ENCODE measurements at places on chromosomes 16 and 17.
A peak's percentile ranks its signal among the peaks of the same experiment; 100 is the strongest.

DNA sequence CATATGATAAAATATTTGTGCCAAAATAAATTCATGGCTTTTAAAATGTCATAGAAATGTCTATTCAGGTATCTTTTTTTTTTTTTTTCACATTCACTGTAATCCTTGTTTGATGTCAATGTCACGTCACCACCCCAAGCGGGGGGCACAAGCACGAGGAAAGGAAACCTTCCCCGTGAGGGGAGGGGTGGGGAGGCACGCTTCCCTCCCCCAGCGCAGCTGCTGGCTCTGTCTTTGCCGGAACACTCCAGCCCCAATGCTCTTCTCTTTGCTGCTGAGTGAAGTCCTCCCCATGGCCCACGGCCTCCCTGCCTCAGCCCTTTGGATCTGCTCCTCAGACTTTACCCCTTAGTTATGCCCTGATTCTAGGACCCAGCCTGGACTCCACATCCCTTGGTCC, 1.5 kb downstream of the SLC35G3 start:
- peaks cover 26% of the 10 kb centered on the region for H3K4me1 ChIP-seq
- H3K27me3 ChIP-seq: peaks cover 2% of the 10 kb centered on the region
- peaks cover 8% of the 10 kb centered on the region for H3K36me3 ChIP-seq
- no peak overlapping the region for H3K4me3 ChIP-seq
- no peak overlapping the region for H3K27ac ChIP-seq

DNA sequence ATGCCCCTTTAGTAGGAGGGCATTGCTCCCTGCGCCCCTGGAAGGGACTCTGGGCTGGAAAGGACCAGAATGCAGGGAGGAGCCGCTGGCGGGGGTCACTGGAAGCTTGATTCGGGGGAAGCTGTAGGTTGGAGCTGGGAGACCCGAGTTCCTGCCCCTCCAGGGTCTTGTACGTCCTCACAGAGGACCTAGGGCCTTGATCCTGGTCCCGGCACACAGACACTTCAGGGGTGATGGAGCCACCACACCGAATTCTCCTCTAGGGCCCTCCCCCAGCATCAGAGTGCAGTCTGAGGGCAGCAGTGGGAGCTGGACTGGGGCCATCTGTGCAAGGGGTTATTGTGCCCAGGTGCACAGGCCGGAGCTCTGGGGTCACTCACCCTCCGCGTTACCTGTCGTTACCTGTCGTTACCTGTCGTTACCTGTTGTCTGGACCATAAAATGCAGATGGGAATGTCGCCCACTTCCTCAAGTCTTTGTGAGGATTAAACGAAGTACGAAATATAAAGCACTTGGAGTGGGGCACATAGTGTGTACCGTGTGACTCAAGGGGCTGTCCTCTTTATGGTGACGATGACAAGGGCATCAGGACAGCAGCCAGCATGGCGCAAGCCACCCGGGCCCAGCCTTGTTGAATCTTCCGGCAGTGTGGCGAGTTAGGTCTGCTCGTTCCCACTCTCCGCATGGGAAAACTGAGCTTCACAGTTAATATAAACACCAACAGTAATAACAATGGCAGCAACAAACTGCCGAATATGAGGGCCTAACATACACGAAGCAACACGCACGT, 48.6 kb downstream of the CMIP start:
- H3K27ac ChIP-seq: peak overlapping the region; percentile 1
- no peaks in the 10 kb centered on the region for H3K36me3 ChIP-seq
- H3K27me3 ChIP-seq: no peaks in the 10 kb centered on the region
- peaks cover 12% of the 10 kb centered on the region for H3K4me1 ChIP-seq
- H3K4me3 ChIP-seq: no peak overlapping the region

DNA sequence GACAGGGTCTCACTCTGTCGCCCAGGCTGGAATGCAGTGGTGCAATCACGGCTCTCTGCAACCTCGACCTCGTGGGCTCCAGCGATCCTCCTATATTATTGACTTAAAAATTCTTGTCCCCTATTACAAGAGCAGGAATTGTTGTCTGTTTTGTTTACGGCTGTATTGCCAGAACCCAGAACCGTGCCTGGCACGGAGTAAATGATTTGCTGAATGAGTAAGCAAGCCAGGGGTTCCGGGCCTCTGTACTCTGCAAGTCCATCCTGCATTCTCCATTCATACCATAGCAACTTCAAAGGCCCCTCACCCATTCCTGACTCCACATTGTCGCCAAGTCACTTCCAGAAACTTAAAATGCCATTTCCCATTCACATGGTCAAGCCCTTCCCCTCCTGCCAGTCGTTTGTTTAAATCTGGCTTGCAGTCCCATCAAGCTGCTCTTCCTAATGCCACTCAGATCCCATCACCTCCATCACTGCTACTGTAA, 6.9 kb downstream of the ADCY9 start:
- DNase-seq: no peak
- no peak overlapping the region for H3K27ac ChIP-seq
- no peak overlapping the region for H3K4me3 ChIP-seq
- H3K4me1 ChIP-seq: peaks cover 44% of the 10 kb centered on the region

DNA sequence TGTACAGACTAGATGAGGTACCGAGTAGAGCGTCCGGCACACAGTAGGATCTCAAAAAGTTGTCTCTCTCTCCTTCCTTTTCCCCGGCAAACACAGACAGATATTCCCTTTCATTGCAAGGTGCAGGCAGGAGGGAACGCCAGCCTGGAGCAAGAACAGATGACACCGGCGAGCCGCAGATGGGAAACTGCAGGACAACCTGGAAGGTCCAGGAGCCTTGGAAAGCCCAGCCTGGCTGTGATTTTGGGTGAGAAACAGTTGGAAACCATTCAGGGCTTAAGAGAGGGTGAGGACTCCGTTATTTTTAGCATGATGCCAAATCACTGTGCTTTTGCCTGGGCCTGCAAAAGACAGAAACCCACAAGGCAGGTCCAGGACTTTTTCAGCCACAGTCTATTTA, 7.3 kb downstream of the CDH11 start:
- no peaks in the 10 kb centered on the region for H3K36me3 ChIP-seq
- no peak overlapping the region for H3K27ac ChIP-seq
- no peak for DNase-seq
- H3K27me3 ChIP-seq: peaks cover 10% of the 10 kb centered on the region

- H3K36me3 ChIP-seq: no peaks in the 10 kb centered on the region
- H3K4me1 ChIP-seq: peaks cover 41% of the 10 kb centered on the region
- H3K27me3 ChIP-seq: peaks cover 12% of the 10 kb centered on the region
- no peak for DNase-seq
Measured at GRCh38 chr17:77846531-77847085, 111.9 kb upstream of the TNRC6C start.

DNA sequence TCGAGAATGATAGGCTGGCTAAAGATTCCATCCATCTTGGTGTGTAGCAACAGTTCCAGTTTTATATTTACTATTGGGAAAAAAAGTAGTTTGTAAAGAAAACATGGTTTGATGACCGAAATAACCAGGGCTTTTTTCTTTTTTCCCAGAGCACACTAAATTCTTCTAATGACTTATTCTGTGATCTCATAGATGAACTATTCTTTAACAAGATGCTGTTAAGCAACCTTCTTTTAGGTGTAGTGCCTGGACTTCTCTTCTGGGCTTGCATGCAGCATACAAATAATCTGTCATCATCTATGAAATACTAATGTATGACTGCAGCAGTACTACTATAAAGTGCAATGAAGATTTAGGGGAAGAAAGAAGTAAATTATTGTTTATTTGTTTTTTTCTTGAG, 11.0 kb upstream of the CAPNS2 start:
- H3K27ac ChIP-seq: no peak overlapping the region
- DNase-seq: no peak
- no peaks in the 10 kb centered on the region for H3K4me1 ChIP-seq
- no peak overlapping the region for H3K4me3 ChIP-seq
- H3K36me3 ChIP-seq: no peaks in the 10 kb centered on the region

DNA sequence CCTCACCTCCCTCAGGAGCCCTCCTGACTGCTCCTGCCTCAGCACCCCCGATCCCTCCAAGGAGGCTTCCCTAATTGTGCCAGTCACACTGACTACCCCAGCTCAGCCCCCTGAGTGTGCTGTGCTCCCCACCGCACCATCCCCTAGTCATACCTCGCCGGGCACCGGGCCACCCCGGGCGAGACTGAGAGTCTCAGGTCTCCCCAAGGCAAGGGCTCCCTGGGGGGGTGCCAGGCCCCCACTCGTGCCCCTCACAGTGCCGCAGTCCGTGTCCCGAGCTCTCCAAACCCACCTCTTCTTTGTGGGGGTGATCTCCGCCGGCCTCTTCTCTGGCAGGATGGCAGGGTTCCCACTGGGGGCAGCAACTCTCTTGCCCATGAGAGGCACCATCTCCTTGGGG, 3.2 kb downstream of the TRPV3 start:
- peaks cover 3% of the 10 kb centered on the region for H3K27me3 ChIP-seq
- H3K4me1 ChIP-seq: peaks cover 20% of the 10 kb centered on the region
- H3K27ac ChIP-seq: no peak overlapping the region
- H3K36me3 ChIP-seq: no peaks in the 10 kb centered on the region
- no peak overlapping the region for H3K4me3 ChIP-seq
- no peak for DNase-seq
